H54 (cell line): ENCODE measurements at places on chromosomes 2 and 18.

DNA sequence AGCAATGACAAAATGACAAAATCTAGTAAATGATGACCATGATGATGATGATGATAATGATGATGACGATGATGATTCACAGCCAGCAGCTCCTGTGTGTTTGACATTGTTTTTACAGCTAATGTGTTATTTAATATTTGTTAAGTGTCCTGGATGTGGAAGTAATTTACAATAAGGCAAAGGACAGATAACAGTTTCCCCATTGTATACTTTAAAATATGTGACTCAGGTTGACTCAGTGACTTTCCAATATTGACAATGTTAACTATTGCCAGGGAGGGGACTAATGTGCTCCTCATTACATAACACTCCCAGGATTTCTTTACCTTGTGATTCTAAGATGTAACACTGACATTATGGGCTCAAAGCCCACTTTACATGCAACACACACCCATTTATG, 602.2 kb downstream of the FBXO15 start:
- DNase-seq: no peak

- DNase-seq: no peak
Observed at GRCh38 chr18:59382383-59382782, 23.3 kb upstream of the LMAN1 start.

- DNase-seq: no peak
Observed at GRCh38 chr2:96095116-96095636, 21.2 kb downstream of the ADRA2B start.

DNA sequence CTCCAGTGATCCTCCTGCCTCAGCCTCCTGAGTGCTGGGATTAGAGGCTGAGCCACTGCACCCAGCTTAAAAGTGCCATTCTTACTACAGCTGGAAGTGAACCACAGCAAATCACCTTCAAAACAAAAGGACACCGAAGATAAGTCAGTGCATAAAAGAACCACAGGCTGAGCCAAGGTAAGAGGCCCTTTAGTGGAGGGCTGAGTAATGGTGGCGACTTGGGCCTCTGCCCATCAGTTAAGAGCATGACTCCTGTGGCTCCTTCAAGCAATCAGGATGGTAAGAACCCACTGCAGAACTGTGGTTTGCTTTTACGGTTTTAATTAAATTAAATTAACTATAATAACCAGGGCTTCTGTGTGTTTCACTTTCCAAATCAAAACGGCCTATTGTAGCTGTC, 75.1 kb downstream of the CTAGE1 start:
- peak; percentile 41 for DNase-seq

GRCh38 chr2:28350196-28350595, 42.5 kb upstream of the FOSL2 start:
- no peak for DNase-seq

DNA sequence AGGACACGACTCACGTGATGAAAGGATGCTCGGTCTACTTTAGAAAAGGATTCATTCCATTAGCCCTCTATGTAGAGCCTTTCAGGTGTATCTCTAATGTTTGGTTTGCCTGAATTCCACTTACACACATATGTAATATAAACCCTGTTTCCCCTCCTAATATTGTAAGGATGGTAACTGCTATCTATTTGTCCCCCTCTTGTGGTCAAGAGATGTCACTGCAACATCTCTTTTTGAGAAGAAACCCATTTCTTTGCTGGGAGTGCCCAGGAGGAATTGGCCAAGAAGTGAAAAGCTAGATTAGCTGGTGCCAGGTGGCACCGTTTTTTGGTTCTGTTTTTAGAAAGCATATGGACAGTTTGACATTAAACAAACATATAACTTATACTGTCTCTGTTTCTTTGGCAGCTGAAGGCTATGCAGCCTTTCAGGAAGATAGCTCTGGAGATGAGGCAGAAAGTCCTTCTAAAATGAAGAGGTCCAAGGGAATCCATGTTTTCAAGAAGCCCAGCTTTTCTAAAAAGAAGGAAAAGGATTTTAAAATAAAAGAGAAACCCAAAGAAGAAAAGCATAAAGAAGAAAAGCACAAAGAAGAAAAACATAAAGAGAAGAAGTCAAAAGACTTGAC, 41.2 kb downstream of the RALBP1 start:
- no peak for DNase-seq

DNA sequence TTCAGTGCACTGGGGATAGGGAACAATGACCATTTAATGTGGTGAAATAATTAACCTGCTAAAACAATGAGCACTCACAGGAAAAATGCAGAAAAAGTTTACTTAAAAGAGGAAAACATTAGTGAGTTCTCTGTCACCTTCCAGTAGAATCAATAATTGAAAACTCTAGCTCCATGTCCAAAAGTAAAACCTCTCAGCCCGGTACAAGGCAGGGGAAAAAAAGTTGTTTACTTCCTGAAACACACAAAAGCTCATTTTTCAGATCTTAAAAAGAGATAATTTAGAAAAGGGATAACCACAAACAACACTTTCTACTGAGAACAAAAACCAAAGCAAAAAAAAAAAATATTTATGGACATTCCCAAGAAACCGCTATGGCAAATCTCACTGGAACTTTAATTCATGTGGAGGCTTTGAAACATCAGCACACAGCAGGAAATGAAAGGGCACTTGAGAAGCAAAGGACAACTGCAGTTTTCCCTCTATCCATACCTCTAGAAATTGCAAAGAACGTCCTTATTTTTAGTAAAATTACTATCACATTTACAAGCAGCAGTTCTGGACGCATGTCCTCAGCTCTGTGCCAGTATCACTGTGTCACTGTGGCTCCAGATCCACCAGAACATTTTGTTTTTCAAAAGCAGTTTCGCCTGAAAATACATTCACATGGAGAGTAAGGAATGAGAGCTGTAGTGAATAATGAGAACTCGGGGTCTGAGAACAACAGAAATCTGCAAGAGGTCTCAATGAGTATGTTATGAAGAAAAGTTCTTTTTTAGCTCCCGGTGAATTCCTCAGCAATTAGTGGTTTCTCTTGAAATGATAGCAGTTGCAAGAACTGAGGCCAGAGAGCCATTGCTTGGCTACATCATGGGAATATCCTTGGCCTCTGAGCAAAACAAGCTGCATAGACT, 44.7 kb upstream of the DNAH7 start:
- DNase-seq: no peak
